Astrocyte (in vitro differentiated cells and primary cell): ENCODE measurements at places on chromosomes 11 and 22. TPM values are rescaled to one million over a fixed set of nuclear protein-coding genes. Genes with fewer than 3 reads are reported as not detected.

DNA sequence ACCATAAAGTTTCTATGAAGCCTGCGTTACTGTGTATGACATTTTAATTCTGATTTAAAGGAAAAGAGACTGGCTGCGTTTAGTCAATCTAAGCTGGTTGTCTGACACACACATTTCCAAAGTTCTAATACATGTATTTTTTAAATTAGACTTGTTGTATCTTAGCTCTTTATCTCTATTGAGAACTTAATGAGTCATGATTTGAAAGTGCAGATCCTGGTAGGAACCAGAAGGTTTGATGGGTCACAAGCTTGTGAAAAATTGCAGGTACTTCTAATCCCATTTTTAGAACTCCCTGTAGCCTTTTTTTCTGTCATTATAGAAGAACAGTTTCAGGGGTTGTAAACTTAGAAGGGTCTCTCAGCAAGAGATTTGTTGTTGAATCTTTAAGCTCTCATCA, 210.3 kb downstream of the DDX10 start:
- no peak for DNase-seq

DNA sequence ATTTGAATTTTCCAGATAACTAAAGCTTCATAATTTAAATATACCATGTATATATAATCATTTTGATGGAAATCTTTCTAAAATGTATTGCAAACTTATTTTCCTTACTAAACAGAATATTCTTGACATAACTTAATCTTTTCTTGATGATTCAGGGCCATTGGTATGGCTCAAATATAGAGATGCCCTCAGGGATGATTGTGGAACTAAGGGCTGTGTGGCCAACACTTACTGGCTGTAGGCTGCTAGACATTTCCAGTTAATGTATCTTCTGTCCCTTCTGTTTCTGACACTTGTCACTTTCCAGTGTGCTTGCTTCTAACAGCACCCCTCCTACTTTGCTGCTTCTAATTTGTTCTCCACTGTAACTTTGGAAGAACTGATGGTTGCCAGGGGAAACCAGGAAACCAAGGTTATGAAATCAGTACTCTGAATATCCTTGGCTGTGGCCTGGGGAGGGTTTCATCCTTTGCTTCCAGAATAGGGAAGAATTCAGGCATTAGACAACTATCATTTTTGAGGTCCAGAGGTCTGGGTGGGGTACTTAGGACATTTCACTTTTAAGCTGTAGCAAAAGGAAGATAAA, 697.2 kb downstream of the ETS1 start:
- peak; percentile 4 for DNase-seq

The TPP1 gene
- 43.4 and 58.3 TPM in 2 replicates for total RNA-seq

- no peak for DNase-seq
These were observed 12.2 kb upstream of the VPS37C start for GRCh38 chr11:61173456-61173855.

GRCh38 chr22:36585841-36586240, 56.9 kb upstream of the EIF3D start:
- DNase-seq = no peak

GRCh38 chr11:75813622-75814039, 1.4 kb upstream of the UVRAG start:
- DNase-seq = peak; percentile 23

The PNPLA3 gene
- 8.3 and 10.8 TPM in 2 replicates for total RNA-seq

DNA sequence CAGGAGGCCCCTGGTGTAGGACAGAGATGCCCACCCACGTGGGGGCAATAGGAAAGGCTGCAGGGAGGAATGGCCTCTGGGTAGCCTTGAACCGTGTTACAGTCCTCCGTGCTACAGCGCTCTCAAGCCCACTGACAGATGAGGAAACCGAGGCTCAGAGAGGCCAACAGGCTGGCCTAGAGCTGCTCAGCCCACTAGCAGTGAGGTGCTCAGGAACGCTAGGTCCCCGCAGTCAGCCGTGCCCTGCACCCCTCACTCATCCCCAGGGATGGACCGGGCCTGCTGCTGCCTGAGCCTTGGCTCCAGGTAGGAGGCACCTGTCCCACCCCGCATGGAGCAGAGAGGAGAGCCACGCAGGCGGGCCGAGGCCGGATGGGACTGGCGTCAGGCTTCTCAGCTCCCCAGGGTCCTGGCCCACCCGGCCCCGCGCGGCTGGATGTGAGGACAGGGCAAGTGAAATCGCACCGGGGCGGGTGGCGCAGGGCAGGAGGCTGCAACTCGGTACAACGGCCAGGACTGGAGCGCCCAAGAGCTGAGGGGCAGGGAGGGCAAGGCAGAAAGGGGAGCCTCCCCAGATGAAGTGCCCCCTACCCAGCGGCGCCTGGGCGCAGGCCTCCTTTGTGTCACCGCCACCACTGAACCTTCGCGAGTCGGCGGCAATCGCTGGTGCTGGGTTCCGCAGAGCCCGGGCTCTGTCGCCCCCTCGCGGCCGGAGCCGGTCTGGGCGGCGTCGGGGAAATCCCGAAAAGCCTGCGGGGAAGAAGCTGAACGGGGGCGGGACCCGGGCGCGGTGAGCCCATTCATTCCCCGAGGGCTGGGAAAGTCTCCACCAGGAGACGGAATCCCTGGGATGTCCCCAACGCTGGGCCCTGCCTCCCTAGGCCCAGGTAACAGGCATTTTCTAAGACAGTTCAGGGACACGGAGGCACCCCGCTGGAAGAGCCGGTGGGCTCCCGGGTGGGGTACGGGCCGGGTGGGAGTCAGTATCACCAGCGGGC, 8.4 kb upstream of the SLC2A11 start:
- no peak for DNase-seq

GRCh38 chr22:37636186-37636948, 3.1 kb upstream of the SH3BP1 start:
- DNase-seq = peak; percentile 86

DNA sequence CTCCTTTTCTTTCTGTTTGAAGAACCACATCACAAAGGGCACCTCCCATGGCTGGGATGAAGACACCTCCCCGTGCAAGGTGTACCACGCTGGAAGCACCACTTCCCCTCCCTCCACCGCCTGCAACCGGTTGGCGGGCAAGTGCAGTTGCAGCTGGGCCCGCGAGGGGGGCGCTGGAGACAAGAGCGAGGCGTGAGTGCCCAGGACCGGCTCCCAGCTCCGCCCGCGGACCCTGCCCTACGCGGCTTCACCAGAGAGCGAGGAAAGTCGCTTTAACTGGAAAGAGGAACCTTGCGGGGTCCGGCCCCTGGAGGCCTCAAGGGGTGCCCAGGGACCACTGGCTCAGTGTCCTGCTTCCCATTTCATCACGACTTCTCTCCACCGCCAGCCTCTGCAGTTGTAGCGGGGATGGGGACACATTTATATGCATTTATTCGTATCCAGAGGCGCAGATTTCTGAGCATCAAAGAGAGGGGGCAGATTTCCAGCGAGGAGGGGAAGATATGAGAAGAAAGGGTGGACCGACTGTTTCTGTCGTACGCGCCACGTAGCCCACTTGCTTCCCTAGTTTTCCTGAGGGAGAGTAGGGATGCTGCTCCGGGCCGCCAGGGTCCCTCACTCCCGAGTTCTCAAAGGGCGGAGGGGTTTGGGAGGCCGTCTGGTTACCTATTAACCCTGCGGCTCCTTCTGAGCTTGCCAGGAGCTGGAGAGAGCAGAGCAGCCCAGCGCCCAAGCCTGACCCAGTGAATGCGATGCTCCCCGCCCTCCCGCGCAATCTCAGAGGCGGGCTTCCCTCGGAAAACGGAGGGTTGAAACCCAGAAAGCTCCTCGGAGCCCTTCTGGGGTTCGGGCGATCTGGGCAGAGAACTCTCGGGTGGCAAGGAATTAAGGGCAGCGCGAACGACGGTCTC, 3.5 kb downstream of the ESAM start:
- DNase-seq = peak; percentile 27

The SLC43A3 gene
- total RNA-seq = 13.3 and 16.4 TPM in 2 replicates

The MRGPRF gene
- 3.2 and 4.1 TPM in 2 replicates for total RNA-seq

- no peak for DNase-seq
These were observed 67.0 kb downstream of the ETS1 start for GRCh38 chr11:128520206-128520887.

GRCh38 chr11:82890936-82891335, 9.3 kb downstream of the PRCP start:
- no peak for DNase-seq

GRCh38 chr22:31119026-31119717, 3.6 kb upstream of the INPP5J start:
- DNase-seq = no peak

The DGCR6 gene
- total RNA-seq = 1.3 and 2.5 TPM in 2 replicates

GRCh38 chr11:78251083-78251775, 62.5 kb downstream of the USP35 start:
- peak; percentile 88 for DNase-seq

The SPI1 gene
- not detected in 2 replicates for total RNA-seq

The WBP2NL gene
- not detected in 2 replicates for total RNA-seq

GRCh38 chr11:68399916-68400315, 60.6 kb upstream of the PPP6R3 start:
- DNase-seq = no peak

GRCh38 chr11:47847892-47848699, at the start of gene NUP160:
Gene NUP160, minus strand, starts transcription at chr11:47848350. Its CDS starts 32 bp downstream, at chr11:47848318.
- peak; percentile 30 for DNase-seq

The HOATZ gene
- 0.43 TPM in 2 replicates for total RNA-seq

GRCh38 chr11:103637295-103637694, 399.1 kb upstream of the DDI1 start:
- DNase-seq = peak; percentile 69

- no peak for DNase-seq
These were observed 75.5 kb downstream of the LUZP2 start for GRCh38 chr11:24572376-24572775.

GRCh38 chr22:23820748-23821211, 18.0 kb downstream of the DERL3 start:
- DNase-seq = no peak

DNA sequence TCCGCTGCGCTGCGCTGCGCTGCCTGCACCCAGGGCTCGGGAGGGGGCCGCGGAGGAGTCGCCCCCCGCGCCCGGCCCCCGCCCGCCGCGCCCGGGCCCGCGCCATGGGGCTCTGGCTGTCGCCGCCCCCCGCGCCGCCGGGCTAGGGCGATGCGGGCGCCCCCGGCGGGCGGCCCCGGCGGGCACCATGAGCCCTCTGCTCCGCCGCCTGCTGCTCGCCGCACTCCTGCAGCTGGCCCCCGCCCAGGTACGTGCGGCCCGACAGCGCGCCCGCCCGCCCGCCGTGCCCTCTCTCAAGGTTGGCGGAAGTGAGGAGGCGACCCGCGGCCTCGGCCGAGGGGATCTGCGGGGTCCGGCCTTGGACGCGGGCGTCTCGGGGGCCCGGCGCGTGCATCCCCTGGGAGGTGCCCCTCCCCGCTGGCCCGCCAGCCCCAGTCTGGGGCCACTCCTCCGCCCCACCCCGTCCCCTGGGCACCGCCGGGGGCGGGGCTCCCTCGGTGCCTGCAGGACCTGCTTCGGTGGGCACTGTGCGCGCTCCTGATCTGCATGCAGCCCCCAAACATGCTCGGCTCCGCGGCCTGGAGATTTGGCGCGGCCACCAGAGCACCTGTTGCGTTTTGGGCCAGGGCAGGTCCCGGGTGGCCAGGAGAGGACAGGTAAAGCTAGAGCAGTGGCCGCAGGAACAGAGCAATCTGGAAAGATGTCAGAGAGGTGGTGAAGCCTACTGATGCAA, 429 bp downstream of the VEGFB start:
- DNase-seq = no peak

The CLDN5 gene
- not detected in 2 replicates for total RNA-seq

The TMEM86A gene
- 4.0 and 5.3 TPM in 2 replicates for total RNA-seq

DNA sequence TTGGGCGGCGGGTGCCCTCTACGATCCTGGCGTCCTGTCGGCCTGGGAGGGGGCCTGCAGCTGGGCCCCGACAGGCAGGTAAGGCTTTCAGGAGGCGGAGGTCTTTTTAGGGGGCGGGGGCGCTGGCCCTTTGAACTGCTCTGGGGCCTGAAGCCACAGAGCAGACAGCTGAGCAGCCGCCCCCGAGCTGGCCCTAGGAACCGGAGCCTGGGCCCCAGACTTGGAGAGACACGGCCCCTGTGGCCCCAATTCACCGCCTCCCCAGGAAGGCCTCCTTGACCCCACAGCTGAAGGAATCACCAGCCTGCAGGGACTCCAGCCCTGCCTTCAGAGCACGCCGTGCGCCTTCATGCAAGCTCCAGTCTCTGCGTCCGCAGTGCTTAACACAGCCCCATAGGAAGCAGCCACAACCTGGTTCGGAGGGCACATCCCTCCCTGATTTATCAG, 618 bp upstream of the CERK start:
- no peak for DNase-seq

GRCh38 chr11:36929401-36929800, 331.4 kb upstream of the RAG2 start:
- DNase-seq = no peak

The PIM3 gene
- total RNA-seq = 15.1 and 15.5 TPM in 2 replicates
